ENCODE measurements at places on chromosomes 12 and 14.
A peak's percentile ranks its signal among the peaks of the same experiment; 100 is the strongest.

GRCh38 chr12:89708565-89709156, at the start of gene ATP2B1:
ATP2B1 (minus strand) TSS chr12:89708838; CDS start chr12:89655886, 52,952 bp downstream.
- peak; percentile 87 for DNase-seq

- no peak for DNase-seq
Observed at GRCh38 chr12:79143803-79144202, 279.2 kb downstream of the SYT1 start.

DNA sequence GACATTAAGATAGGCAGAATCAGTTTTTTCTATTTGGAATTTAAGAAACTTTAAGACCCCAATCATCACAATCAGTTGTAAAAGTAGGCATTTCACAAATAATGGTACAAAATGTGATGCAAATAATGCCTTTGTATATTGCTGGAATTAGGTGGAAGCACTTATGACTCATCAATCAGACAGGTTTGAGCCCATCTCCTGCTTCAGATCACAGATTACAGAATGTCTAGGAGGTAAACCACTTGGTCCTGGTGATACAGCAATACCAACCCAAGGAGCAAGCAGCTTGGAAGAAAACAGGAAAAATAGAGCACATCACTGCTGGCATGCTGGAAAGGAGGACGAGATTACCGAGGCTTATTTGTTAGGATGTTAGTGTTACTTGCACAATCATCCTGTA, 57.6 kb downstream of the C12orf56 start:
- no peak for DNase-seq

- DNase-seq, result no peak
Observed at GRCh38 chr12:49955899-49956662, 5.5 kb downstream of the AQP2 start.

- DNase-seq, result no peak
Observed at GRCh38 chr12:62516927-62517326, 50.3 kb downstream of the MON2 start.

- no peak for DNase-seq
Observed at GRCh38 chr14:104103061-104103445, 17.6 kb downstream of the ASPG start.

GRCh38 chr12:45050751-45051571, at the start of gene DBX2:
DBX2 (minus strand) TSS chr12:45051099; CDS start chr12:45050927, 172 bp downstream.
- no peak for DNase-seq

GRCh38 chr14:55973911-55974630, 144.1 kb upstream of the PELI2 start:
- no peak for DNase-seq

GRCh38 chr14:61475316-61475715, 153.9 kb downstream of the PRKCH start:
- DNase-seq, result no peak

DNA sequence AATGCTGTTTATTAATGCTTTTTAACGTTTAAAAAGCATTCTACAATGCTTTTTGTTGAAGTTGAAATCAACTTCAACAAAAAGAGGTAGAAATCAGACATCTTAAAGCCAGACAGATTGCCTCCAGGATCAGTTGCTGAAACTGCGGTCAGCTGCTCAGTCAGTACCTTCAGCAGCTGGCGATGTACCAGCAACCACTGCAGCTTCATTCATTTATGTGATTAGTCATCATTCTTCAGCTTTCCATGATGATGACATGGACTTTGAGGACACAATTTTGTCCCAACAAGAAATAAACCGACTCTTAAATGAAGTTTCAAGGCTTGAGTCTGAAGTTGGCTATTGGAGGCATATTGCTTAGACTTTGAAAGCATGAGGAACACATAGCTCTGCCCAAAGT, 31.5 kb upstream of the NUAK1 start:
- no peak for DNase-seq

DNA sequence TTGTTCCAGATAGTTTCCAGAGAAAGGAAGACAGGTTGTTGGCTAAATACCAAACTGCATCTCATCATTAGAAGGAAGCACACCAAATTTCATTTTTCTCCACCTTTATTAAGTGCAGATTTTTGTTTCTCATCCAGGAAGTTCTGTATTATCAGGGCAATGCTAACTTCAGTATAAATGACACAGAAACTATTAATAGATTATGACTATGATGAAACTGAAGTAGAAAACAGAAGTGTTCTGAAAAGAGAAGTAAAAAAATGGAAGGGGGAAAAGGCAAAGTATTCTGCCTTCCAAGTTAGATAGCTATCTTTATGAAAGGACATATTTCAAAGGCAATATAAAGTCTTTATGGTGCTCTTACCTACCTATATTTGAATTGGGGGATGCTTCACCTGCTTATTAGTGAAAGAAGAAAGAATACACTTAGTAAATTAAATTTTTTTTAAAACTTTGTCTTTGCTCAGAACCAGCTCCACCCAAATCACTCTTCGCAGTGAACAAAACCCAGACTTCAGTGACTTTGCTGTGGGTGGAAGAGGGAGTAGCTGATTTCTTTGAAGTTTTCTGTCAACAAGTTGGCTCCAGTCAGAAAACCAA, 223.9 kb downstream of the PTPRO start:
- DNase-seq, result no peak

GRCh38 chr12:117321572-117321971, 39.9 kb downstream of the NOS1 start:
- DNase-seq, result no peak

DNA sequence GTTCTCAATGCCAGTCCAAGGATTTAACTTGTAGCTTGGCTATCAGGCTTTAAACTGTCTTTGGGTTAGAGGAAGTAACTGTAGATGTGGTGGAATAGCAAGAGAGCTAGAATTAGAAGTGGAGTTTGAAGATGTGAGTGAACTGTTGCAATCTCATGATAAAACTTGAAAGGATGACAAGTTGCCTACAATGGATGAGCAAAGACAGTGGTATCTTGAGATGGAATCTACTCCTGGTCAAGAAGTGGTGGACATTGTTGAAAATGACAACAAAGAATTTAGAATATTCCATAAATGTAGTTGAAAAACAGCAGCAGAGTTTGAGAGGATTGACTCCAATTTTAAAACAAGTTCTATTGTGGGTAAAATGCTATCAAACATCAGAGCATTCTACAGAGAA, 199.0 kb downstream of the DUSP6 start:
- DNase-seq, result no peak

GRCh38 chr14:24481622-24482324, 26.3 kb downstream of the CMA1 start:
- DNase-seq, result no peak

- DNase-seq, result no peak
Observed at GRCh38 chr14:56331592-56332216, 213.5 kb downstream of the PELI2 start.

DNA sequence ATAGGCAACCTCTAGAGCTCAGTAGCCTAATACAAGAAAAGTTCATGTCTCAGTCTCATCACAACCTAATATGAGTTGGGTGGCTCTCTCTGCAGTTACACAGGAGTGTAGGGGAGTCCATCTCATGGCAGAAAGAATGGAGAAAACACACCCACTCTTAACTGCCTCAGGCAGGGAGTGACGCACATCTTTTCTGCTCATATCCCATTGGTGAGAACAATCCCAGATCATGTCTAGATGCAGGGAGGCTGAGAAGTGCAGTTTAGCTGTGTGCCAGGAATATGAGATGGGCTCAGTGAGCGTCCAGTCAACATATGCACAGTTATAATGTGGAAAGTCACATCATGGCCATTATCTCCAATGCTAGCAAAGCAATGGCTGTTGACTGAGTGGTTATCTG, 59.3 kb upstream of the KCNA5 start:
- no peak for DNase-seq

DNA sequence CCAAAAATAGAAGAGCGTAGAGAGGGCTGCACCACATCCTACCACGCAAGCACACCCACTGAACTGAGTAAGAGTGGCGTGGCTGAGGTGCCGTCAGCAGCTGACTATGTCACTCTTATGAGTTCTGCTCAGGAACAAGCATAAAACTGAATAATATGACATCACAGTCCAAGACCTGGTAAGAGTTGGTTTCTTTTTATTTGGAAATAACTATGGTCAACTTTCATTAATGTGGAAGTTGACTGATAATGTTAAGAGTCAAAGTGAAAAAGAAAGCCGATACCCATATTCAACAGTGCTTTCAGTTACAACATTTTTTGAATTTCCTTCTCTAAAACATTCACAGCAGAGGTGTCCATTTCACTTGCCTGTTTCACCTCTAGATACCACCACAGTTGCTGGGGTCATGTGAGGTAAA, 44.6 kb downstream of the GNS start:
- no peak for DNase-seq

GRCh38 chr14:62133776-62134550, 371.7 kb downstream of the SNAPC1 start:
- DNase-seq, result no peak

DNA sequence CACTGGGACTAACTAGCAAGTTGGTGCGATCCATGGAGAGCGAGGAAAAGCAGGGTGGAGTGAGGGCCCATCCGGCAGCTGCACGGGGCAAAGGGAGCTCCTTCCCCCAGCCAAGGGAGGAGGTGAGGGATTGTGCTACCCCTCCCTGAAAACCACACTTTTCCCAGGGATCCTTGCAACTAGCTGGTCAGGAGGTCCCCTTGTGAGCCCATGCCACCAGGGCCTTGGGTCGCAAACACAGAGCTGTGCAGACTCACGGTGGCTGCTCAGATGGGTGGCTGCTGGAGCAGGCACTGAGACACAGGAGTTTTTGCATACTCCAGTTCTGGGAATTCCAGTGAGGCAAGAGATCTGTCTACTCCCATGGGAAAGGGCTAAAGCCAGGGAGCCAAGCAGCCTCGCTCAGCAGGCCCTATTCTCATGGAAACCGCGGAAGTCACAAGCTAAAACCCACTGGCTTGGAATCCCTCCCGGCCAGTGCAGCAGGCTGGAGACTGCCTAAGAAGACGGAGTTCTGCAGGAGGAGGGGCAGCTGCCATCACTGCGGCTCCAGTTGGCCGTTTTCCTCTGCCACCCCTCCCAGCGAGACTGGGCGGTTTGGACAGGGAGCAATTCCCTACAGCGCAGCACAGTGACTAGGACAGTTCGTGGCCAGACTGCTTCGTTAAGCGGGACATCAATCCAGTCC, 10.9 kb upstream of the ZNF705A start:
- peak; percentile 92 for DNase-seq

- no peak for DNase-seq
Observed at GRCh38 chr14:55129086-55129427, at the start of gene LGALS3. LGALS3 (plus strand) TSS chr14:55129252; CDS start chr14:55137374, 8,122 bp downstream.

- no peak for DNase-seq
Observed at GRCh38 chr12:109947521-109947920, 47.4 kb downstream of the TCHP start.

DNA sequence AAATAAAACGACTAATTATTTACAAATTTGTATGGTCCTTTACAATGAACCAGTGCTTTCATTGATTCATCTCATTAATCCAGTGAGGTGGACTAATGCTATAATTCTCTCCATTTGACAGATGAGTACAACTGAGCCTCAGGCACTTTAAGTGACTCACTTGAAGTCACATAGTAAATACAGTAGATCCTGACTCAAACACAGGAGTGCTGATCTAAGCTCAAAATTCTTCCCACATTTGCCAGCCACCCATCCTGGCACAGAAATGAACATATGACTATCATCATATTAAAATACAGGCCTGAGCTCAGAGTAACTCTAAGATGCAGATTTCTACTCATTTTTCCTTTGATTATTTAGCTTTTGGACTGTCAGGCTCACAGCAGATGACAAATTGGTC, 30.6 kb downstream of the SLC16A7 start:
- no peak for DNase-seq

DNA sequence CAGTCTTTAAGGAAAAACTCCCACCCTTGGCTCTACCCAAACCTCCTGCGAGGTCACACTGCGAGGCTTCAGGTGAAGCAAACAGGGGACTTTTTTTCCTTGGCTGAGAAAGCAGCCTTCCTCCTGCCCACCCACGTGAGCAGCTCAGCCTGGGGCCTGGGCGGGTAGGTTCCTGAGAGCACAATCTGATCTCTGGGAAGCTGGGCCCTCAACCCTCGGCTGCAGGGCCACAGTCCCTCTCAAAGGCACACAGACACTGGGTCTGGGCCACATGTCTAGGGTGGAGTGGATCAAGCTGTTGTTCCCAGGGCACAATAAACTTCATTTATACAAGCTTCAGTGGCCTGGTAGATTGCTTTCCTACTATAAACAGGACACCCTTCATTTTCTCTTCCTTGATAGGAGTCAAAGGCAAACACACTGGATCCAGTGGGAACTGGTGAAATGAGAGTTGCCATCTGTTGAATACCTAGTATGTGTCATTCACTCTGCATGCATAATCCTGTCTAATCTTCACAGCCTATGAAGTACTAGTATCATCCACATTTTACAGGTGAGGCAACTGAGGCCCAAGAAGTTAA, 41.3 kb upstream of the PNMA1 start:
- DNase-seq, result no peak

- DNase-seq, result no peak
Observed at GRCh38 chr12:15131431-15131830, 89.8 kb downstream of the RERG start.

DNA sequence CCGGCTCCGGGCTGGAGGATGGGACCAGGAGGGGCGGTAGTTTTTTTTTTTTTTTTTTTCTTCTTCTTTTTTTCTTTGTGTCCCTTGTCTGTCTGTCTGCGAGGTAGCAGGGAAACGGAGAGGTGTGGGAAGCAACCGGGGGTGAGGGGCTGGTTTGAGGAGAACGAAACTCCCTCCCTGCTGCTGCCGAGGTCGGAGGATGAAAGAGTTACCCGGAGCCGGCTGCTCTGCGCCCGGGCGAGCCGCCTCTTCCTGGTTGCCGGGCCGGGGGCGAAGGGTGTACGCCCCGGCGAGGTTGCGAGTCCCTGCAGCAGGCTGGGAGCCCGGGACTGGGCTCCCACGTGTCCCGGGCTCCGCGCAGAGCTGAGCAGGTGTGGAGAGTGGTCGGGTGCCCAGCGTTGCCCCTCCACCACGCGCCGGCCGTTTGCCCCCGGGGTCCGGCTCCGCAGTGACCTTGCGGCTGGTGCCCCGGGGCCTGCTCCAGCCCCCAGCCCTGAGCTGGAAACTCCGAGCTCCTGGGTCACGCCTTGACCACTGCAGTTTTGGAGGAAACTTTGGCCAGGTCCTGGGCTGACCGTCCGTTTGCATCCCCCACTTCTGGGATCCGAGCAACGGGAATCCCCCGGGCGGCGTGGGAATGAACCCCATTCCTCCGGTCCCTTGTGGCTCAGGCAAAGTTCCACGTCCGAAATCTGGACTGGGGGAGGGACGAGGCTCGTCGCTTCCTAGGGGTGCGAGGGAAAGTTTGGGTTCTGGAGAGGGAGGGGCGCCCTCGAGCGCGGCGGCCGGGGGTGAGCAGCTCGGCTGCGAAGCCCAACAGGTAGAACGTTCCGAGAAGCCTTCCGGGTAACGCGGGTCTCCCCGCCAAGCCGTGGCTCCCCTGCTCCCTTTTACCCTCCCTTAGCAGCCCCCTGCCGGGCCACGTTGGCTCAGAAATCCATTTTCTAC, 1.3 kb downstream of the CHST11 start:
- DNase-seq, result no peak

- DNase-seq, result no peak
Observed at GRCh38 chr12:96258104-96258961, 64.2 kb downstream of the ELK3 start.

GRCh38 chr12:107662484-107662883, 23.1 kb upstream of the PWP1 start:
- no peak for DNase-seq

Data from coronary artery (tissue), 2 donors.